ENCODE measurements at places on chromosomes 5 and 9. TPM values are rescaled to one million over a fixed set of nuclear protein-coding genes. Genes with fewer than 3 reads are reported as not detected.

Gene PCDHA1
- not detected for total RNA-seq

Gene GDA
- not detected for total RNA-seq

Gene ZBTB43
- total RNA-seq = 14.2 TPM

Gene SPATA31A3
- total RNA-seq = not detected

Gene PCAT7
- total RNA-seq = not detected

Gene ANKRD31
- not detected for total RNA-seq

Gene FGF1
- total RNA-seq = not detected

Gene LCN10
- not detected for total RNA-seq

Gene PLPPR1
- not detected for total RNA-seq

Gene FAM78A
- total RNA-seq = 26.6 TPM

Gene GGTA1
- total RNA-seq = not detected

Gene SLC34A3
- not detected for total RNA-seq

Gene THBS4
- not detected for total RNA-seq

Data from endothelial cell of umbilical vein (primary cell).